Activated CD4-positive, alpha-beta memory T cell treated with anti-CD3 and anti-CD28 coated beads for 36 hours (primary cell): ENCODE measurements at places on chromosomes 6 and 20. TPM values are rescaled to one million over a fixed set of nuclear protein-coding genes. Genes with fewer than 3 reads are reported as not detected.
A peak's percentile ranks its signal among the peaks of the same experiment; 100 is the strongest.

Gene TNF
- 167 TPM for total RNA-seq

- no peak for DNase-seq
These were observed 516.7 kb downstream of the C6orf118 start for GRCh38 chr6:164792666-164793065.

DNA sequence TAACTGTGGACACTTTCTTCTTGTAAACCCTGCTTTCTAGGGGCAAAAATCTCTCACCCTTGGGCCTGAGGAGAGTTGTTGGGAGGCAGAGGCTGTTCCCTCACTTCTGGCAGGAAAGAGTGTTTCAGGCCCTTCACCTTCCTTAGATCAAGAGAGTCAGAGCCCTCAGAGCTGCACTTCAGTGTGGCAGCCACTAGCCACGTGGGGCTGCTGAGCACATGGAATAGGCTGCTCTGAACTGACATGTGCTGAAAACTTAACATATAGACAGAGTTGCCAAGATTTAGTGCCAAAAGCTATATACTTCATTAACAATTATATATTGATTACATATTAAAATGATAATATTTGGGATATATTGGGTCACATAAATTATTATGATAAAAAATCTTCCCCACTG is 4.4 kb upstream of the LMBRD1 start:
- no peak for DNase-seq

Gene TTBK1
- total RNA-seq = 0.31 TPM

DNA sequence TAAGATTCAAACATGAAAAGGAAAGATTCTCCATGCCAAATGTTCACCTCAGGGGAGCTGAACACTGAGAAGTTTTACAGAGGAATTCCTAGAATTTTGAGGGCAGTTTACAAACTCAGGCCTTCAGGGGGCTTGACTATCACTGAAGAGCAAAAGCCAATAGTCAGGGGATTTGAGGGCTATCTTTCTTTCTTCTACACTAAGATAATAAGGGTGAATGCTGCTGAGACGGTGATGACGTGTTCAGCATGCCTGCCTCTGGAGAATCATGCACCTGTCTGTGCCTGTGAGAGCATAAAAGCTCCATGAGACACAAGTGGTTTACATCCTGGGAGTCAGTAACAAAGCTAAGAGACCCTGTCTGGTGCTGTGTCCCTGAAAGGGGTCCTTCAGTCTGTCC is 1085.6 kb downstream of the KIF16B start:
- no peak for DNase-seq

- peak; percentile 47 for DNase-seq
These were observed 725 bp upstream of the ISM1 start for GRCh38 chr20:13220194-13220903.

Gene AHCY
- total RNA-seq = 163 TPM

Gene PRL
- total RNA-seq = not detected

DNA sequence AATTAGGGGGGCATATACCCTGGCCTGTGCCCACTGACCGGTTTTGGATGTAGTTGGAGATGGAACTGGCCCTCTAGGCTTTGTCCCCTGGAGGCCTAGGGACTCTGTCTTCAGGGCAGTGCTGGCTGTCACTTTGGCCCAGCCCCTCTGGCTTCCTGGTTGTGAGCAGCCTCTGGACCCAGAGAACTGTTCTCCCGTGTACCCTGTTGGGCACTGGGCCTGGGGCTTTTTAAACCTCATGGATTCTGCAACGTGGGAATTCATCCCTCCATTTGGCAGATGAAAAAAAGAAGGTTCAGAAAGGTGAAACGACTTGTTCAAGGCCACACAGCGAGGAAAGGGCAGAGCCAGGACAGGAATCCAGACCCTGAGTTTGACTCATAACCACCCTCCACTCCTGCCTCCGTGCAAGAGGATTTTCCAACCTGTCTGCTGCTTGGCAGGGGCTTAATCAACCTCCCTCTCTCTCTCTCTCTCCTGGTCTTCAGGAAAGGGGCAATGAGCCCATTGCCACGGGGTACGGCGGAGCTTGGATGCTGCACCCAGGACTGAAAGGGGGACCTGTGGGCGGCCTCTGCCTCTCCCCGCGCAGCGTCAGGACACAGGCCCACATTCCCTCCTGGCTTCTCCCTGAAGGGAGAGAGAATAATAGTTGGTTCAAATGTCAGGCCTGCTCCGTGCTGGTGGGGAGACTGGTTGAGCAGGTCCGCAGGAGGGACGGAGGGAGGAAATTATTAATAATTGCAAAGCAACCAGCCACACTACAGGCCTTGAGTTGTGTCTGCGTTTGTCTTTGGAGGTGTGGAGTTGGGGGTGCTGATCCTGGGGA is 56.0 kb downstream of the CEBPB start:
- no peak for DNase-seq

DNA sequence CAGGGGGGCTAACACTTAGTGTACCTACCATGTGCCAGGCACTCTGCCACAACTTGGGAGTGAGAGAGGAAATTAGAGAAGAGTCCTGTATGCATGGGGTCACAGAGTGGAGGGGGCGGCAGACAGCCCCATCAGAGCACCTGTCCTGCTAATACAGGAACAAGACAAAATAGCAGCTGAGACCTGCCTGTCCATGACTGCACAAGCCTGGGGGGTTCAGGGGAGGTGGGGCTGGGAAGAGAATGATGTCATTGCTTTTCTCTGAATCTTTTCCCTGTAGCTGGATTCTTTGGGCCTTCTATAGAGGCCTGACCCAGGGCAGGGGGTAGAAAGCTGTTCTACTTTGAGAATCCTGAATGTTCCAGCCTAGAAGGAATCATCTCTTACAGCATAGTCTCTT is 37.4 kb downstream of the FOXP4 start:
- no peak for DNase-seq

- no peak for DNase-seq
These were observed 50.7 kb downstream of the PPARD start for GRCh38 chr6:35392773-35393672.

Gene DDX43
- total RNA-seq = 0.15 TPM

- peak; percentile 54 for DNase-seq
These were observed 1.4 kb downstream of the QKI start for GRCh38 chr6:163415620-163416556.

DNA sequence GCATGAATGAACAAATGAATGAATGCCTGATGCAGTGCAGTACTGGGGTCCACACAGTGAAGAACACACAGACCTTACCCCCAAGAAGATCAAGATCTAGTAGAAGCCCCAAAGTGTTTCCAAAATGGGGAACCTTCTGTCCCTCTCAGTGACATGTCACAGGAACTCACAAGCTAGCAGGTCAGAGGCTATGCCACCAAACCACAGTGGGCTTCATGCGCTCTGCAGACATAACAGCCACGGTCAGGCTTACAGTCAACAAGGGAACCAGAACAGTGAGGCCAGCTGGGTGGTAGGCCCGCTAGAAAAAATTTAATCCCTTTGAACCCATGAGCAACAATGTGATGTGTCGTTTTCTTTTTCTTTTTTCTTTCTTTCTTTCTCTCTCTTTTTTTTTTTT is 20.2 kb upstream of the ARFGEF2 start:
- no peak for DNase-seq

Gene B3GALT4
- 5.9 TPM for total RNA-seq

DNA sequence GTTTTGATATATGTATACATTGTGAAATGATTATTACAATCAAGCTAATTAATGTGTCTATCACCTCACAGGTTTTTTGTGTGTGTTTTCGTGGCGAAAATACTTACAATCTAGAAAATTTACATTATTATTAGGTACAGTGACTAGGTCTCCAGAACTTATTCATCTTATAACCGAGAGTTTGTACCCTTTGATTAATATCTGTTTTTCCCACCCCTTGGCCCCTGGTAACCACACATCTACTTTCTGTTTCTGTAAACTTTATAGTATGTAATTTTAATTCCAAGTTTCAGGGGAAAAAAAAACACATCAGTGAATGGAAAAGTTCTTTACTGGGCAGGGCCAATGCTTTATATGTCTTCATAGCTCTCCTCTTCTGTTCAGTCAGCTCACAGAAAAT is 131.4 kb downstream of the LMBRD1 start:
- DNase-seq = no peak

Gene BTN1A1
- total RNA-seq = not detected

GRCh38 chr6:105095139-105095538 is 84.7 kb downstream of the POPDC3 start:
- DNase-seq = no peak

GRCh38 chr6:79544299-79544927 is 7.2 kb upstream of the LCA5 start:
- DNase-seq = no peak

Gene TSHZ2
- 28.9 TPM for total RNA-seq

DNA sequence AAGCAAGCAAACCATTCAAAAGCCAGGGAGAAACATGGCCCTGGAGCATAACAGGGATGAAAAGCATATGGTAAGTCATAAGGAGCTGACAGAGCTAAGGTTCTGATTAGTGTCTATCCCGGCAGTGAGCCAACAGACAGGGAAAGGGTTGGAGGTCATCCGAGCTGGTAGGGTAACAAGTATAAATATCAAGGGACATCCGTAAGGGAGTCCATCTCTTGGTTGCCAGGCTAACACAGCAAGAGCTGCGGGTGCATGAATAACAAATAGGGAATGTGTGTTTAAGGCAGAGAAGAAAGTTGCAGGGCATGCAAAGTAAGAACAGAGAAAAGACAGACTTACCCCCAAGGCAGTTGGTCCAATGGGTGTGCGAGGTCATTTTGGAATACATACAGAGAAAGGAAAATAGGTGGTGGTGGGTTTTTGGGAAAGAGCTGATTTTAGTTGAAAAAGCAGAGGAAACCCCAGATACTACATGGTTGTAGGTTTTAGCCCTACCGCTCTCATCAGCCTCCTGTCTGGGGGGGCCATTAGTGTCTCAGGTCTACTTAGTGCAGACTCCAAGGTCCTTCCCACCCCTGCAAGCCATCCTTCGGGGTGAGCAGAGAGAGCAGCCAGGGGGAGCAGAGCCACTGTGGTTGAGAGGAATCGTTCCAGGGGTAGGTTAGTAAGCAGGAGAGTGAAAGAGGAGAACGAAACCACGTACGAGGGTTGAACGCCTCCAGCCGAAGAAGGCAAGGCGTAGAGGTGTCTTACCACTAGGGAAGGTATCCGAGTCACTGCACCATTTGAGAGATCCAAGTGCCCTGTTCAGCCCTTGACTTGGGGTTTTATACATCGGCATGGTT is at the start of gene ERVFRD-1:
ERVFRD-1 (minus strand) TSS at position 805 of the 848 bp plus-strand sequence. CDS start 6,415 bp downstream, outside the sequence.
- DNase-seq = peak; percentile 29
